Jurkat, Clone E6-1 (cell line): ENCODE measurements at places on chromosomes 6 and 20.

DNA sequence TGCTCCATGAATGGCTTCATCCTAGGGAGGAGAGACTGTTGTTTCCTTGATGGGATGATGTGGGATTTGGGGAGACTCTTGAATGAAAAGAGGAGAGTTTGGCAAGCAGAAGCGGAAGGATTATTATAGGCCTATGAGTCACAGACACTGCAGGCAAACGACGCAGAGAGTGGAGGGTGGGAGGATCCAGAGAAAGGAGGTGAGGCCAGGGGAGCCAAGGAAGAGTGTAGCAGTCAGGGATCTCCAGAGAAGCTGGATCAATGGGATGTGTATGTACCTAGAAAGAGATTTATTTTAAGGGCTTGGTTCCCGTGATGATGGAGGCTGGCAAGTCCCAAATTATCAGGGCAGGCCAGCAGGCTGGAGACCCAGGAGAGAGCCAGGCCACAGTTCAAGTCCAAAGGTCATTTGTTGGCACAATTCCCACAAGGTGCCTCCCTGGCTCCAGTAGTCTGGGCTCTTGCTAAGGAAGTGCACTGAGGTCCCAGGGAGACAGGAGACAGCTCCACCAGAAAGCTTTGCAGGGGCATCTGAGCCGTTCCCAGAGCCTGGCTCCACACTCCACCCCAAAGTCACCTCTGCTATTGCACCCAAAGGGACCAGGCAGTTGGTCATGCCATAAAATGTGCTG lies 76.0 kb downstream of the ADTRP start:
- DNase-seq: no peak

- DNase-seq: no peak
Observed at GRCh38 chr6:4398791-4399190, 263.4 kb upstream of the ECI2 start.

- no peak for DNase-seq
Observed at GRCh38 chr20:20492521-20493332, 124.8 kb downstream of the INSM1 start.

- no peak for DNase-seq
Observed at GRCh38 chr6:127949251-127949650, 48.4 kb upstream of the THEMIS start.

- DNase-seq: no peak
Observed at GRCh38 chr20:60888771-60889170, 363.3 kb upstream of the CDH4 start.

- DNase-seq: no peak
Observed at GRCh38 chr20:12482661-12483060, 526.1 kb upstream of the SPTLC3 start.

DNA sequence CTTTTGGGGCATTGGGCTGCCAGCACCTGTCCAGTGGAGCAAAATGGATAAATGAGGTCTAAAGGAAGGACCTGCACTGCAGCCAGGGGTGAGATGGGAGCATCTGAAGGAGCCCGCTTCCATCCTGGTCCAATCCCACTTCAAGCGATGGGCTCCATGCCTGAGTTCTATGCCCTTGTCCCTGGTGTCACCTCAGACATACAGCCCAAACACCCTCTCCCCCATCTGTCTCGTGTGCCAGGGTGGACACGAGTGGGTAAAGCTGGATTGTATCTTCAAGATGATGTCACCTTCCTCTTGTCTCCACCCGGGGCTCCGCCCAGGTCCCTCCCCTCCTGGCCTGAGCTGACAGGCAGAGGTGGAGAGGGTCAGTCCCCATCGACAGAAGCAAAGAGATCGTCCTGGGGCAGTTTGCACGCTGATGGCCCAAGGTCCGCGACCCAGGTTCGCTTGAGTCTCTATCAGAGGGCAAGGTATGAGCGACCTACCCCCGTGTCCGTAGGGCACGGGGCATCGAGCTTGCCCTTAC lies 544 bp downstream of the SMIM29 start:
- DNase-seq: no peak

GRCh38 chr20:40690836-40691565 lies 2.0 kb upstream of the MAFB start:
- no peak for DNase-seq

DNA sequence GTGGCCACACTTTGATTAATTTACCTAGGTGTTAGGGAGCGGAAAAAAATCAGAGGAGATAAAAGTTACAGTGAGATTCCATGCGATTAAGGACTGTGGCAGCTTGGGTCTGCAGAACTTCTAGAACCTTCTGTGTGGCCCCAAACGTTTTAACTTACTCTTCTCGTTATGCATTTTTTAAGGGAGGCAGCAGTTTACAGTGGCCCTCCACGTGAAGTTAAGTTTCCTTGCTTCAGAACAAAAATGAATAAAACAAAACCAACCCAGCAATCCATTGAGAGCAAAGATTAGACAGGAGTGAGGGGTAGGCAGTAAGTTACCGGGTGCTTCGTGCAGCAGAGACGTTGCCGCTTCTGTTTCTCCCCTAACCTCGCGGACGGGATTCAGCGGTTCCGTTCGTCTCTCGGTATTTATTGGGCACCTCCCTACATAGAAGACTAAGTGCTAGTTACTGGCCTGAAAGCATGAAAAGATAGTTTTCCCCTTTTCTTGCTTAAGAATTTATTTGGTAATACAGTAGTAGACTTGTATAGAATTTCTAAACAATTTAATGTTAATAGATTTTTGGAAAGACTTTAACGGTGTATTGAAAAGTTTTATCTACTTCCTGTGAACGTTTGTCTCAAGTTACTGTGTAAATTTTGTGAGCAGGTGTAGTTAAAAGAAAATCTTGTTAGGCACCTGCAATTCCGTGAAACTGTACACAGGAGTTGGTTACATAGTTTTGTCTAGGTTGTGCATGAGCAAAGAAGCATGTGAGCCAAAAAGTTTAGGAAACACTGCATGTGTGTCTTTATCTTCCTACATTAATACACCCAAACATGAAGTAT lies 1.1 kb downstream of the BAG2 start:
- DNase-seq: no peak

GRCh38 chr20:2381303-2381702 lies 602 bp downstream of the TGM6 start:
- DNase-seq: no peak

- no peak for DNase-seq
Observed at GRCh38 chr20:4476903-4477500, 244.7 kb upstream of the PRND start.

DNA sequence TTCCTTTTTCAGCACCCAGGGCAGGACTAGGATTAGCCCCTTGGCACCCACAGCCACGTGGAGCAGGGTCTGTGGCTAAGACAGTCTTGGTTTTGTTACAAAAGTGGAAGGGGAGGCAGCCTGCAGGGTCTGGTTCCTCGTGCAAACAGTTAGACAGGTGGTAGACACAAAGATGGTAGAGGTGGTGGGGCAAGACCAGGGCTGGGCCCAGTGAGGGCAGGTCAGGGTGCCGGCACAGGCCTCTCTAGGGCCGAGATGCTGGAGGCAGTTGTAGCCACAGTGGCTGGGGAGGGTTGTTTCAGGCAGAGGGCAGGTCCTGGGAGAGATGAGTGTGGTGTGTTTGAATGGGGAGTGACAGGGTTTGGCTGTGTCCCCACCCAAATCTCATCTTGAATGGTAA lies 161.6 kb downstream of the SMOC2 start:
- DNase-seq: no peak

DNA sequence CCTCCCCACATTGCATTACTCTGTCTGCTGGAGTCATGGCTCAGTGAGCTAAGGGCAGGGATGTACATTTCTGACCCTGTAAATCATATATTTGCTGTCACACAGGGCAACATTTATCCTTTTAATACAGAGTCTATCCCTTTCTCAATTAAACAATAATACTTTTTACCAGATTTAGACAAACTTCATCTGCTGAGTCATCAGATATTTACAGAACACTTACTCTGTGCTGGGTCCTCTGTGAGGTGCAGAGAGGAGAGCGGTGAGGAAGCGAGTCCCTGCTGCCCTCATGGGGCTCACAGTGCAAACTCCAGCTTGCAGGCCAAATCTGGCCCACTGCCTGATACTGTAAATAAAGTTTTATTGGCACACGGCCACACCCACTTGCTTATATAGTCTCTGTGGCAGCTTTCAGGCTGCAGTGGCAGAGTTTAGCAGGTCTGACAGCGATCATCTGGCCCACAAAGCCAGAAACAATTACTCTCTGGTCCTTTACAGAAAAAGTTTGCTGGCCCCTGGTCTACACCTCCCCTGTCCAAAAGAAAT lies 144.5 kb downstream of the CDH26 start:
- no peak for DNase-seq

DNA sequence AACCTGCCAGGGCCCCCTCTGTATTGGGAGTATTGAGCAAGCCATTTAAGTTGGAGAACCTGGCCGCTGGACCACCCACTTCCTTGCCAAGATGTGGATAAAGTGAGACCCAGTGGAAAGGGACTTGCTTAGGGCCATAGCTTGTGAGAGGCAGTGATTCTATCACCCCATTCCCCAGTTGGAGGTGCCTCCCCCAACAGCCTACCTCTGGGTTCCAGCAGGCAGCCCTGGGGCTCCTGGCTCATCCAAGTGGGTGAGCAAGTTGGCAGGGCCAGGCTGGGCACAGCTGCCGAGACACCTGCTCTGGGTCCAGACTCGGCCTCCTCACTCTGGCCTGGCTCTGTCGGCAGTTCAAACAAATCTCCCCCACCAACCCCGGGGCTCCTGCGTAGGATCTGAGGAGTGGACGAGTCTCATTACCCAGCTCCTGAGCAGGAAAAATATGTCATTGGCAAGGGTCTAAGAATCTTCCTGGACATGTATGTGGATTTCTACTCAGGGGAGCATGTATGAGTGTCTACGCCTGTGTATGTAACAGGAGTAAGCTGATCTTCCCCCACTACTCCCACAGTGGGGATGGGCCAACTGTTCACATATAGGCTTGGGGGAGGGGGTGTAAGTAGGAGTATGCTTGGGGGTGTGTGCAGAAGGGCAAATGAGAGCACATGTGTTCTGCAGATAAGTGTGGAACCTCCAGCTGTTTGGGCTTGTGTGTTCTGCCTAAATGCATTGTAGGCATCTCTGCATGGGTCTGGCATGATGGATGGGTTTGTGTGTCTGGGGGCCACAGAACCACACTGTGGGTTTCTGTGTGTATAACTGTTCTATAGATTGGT lies 1.9 kb downstream of the ID1 start:
- DNase-seq: no peak

DNA sequence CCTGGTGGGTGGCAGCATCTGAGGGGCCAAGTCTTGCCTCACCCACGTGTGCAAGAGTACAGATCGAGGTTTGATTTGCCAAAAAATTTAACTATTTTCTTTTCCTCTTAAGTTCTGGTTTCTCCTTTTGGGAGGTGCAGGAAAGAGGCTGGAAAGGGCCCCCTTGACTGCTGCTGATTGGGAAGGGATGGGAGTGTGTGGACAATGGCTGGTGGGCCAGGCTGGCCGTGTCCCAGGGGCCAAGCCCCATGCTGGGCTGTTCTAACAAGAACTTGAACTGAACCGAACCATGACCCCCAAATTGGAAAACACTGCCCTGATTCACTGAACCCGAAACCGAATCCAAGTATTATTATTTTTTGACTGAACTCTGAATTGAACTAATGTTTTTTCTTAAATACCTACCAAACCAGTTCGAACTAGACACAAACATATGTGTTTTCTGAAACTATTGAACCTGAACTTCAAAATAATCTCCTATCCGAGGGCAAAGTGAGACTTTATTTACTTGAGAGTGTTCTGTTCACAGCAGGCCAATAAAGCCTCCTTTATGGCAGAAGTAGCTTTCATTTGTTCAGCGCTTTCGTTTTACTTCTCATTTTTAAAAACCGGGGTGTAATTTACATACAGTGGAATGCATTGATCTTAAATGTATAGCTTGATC lies 91.2 kb downstream of the CDC5L start:
- DNase-seq: no peak

- DNase-seq: no peak
Observed at GRCh38 chr6:101462576-101462975, 69.1 kb downstream of the GRIK2 start.

GRCh38 chr6:56374841-56375369 lies 127.5 kb upstream of the COL21A1 start:
- DNase-seq: no peak

GRCh38 chr6:75347898-75348610 lies 63.5 kb upstream of the TMEM30A start:
- no peak for DNase-seq

GRCh38 chr6:40545954-40546353 lies 41.2 kb downstream of the LRFN2 start:
- no peak for DNase-seq

DNA sequence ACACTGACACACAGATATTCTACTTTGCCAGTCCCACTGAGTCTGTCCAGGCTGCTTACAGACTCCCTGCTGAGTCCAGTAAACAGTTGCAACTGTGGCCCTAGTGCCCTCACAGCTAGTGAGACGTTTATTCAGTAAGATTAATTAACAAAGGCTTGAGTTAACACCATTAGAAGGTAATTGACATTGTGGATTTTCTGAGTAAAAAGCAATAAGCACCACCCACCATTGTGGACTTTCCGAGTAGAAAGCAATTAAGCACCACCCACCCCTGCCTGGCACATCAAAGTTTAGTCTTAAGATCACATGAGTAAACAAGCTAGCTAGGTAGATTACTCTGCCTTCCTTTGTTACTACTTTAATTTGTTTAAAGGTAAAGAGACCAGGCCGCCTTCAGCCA lies 408.6 kb upstream of the IMPG1 start:
- no peak for DNase-seq

- no peak for DNase-seq
Observed at GRCh38 chr6:157724138-157724820, 98.8 kb upstream of the SNX9 start.

GRCh38 chr20:39083761-39084160 lies 121.6 kb downstream of the DHX35 start:
- no peak for DNase-seq

DNA sequence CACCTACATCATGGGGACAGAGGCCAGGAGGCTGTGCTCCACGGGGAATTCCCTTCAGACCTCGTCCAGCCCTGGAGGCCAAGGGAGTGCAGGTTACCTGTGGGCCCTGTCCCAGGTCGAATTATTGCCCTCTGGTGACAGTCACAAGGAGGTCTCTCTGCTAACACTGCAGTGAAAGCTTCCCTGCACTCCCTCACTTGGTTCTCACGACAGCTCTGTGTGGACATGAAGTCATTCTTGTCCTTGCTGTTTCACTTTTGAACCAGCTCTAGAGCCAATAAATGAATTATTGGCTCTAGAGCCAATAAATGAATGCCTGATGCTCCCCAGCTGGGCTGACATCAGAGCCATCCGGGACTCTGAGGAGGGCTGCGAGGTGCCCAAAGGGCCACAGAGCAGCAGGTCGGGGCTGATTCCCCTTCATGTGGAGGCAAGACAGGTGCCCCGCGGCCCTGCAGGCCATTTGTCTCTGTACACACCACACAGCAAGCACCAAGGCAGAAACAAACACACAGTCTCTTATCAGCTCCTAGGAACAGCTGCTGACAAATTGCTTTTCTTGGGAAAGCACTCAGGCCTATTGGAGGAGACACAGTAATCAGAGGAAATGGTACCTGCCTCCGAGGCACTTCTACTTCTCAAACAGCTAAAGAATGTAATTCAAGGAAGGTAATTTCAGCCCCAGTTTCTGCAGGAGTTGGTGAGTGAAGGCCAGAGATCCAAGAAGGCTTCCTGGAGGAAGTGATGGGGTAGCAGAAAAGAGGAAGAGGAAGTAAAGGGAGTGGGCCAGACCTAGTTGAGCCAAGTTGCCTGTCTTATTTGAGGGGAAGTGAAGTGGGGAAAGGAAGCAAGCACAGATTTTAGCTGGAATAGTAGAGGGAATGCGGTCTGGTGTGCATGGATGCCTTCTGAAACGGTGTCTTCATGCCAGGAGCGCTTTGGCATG lies 27.5 kb upstream of the TBXT start:
- DNase-seq: no peak
